ENCODE measurements at places on chromosomes 4 and X. TPM values are rescaled to one million over a fixed set of nuclear protein-coding genes. Genes with fewer than 3 reads are reported as not detected.

The ADAM29 gene
- polyA plus RNA-seq = not detected

The ZIC3 gene
- polyA plus RNA-seq = not detected

The XK gene
- polyA plus RNA-seq = 8.9 TPM

The EFNB1 gene
- polyA plus RNA-seq = 45.9 TPM

The ABCG2 gene
- 4.2 TPM for polyA plus RNA-seq

The TMEM156 gene
- polyA plus RNA-seq = 0.18 TPM

The IL3RA gene
- polyA plus RNA-seq = 18.7 TPM

The FGFBP2 gene
- polyA plus RNA-seq = 0.27 TPM

The GAGE12J gene
- polyA plus RNA-seq = not detected

Data from forelimb muscle (tissue), 1 donor.